Effector CD4-positive, alpha-beta T cell (primary cell): ENCODE measurements at places on chromosomes 3 and 15.

DNA sequence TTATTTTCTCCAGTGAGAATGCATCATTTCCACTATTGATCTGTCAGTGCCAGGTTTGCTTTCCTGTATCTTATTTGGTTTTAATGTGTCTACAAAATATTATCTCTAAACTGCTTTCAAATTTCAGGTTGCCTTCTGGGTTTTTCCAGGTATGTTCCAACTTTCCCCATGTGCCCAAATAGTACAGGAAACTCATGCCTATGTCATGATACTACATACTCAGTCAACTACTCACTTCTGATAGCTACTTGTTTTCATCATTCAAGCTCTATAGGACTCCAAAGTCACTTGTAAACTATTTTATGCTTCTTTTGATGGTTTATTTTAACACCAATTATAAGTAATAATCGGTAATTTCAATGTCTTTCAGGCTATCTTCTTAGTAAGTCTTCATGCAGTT, 134.8 kb upstream of the TTC14 start:
- DNase-seq, result no peak

- DNase-seq, result no peak
Measured at GRCh38 chr3:14560110-14560509, 20.0 kb upstream of the GRIP2 start.

- DNase-seq, result no peak
Measured at GRCh38 chr3:11155341-11156025, 1.2 kb downstream of the HRH1 start.

- peak; percentile 47 for DNase-seq
Measured at GRCh38 chr15:88621789-88622604, 857 bp downstream of the AEN start.

- DNase-seq, result no peak
Measured at GRCh38 chr3:46218196-46218709, 10.1 kb upstream of the CCR1 start.

- DNase-seq, result no peak
Measured at GRCh38 chr3:70815817-70816216, 503.4 kb upstream of the MDFIC2 start.

- no peak for DNase-seq
Measured at GRCh38 chr3:136979684-136980083, 21.9 kb downstream of the IL20RB start.
